ENCODE measurements at places on chromosomes 3 and 15. TPM values are rescaled to one million over a fixed set of nuclear protein-coding genes. Genes with fewer than 3 reads are reported as not detected.

Gene FBN1
- 1.0 TPM for polyA plus RNA-seq

Gene RAD51
- polyA plus RNA-seq = 46.7 TPM

Gene ZNF717
- 8.8 TPM for polyA plus RNA-seq

Gene GOLGA8J
- not detected for polyA plus RNA-seq

Gene FSD2
- not detected for polyA plus RNA-seq

Gene CAND2
- polyA plus RNA-seq = 7.7 TPM

Gene ITGB5
- 13.6 TPM for polyA plus RNA-seq

Gene ESYT3
- not detected for polyA plus RNA-seq

Gene LRRIQ4
- not detected for polyA plus RNA-seq

Gene MUC4
- 0.07 TPM for polyA plus RNA-seq

Gene ZIC4
- not detected for polyA plus RNA-seq

Gene GABRA5
- not detected for polyA plus RNA-seq

Measured in K562 (cell line).